ENCODE measurements at places on chromosomes 12 and 14.

DNA sequence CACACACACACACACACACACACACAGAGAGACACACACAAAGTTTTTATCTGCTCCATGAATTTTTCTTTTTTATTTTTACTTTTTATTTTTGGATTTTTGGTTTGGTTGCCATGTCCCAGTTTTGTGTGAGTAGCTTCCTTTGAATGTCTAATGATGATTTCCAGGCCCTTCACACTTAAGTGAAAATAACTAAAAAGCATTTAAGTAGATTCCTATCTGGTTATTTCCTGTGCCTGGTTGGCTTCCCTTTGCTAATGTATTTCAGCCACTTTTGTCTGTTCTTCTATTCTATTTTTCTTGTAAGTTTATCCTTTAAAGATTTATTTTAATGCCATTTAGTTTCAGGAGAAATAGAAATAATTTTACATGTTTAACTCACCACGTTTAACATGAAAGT lies 755.4 kb downstream of the SLC6A15 start:
- DNase-seq, result no peak

GRCh38 chr14:90444077-90444696 lies 47.4 kb downstream of the CALM1 start:
- peak; percentile 66 for DNase-seq

DNA sequence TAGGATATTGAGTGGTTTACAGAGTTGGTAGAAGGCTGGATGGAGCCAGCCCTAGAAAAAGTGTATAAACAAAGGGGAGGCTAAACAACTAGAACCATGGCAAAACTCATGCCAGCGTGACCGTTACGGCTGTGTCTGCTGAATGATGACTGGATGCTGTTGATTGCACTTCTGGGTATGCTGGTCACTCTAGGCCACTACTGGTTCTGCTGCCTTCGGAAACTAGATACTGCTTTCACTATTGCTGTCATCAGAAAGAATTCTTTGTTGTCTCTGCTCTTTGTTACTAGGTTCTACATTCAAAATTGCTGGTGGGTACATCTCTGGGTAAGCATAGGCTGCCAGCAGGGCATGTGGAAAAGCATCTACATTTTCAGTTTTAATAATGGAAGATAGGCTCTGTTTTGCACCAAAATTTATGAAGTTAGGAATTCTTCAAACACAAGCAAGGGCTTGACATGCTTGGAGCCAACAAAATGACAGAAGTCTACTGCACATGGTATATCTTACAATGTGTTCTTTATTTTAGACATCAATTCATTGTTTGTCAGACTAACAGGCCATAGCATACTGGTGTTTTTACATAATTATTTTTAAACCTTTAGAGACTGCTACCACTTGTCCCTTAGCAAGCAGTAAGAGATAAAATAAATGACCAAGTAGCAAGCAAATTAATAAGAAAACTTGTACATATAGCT lies 15.4 kb downstream of the MON2 start:
- no peak for DNase-seq

DNA sequence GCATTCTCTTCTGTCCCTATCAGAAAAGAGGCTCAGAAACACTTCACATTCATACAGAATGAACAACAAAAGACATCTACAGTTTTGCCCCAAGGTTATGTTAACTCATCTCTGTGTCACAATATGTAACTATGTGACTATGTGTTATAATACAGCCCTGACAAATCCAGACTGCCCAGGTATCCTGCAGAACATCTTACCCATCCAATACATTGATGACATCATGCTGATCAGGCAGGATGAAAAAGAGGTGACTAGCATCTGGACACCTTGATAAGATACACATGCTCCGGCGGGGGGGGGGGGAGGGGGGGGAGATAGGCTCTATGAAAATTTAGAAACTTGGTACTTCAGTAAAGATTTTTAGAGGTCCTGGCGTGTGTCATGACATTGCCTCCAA lies 8.3 kb upstream of the GNS start:
- no peak for DNase-seq

DNA sequence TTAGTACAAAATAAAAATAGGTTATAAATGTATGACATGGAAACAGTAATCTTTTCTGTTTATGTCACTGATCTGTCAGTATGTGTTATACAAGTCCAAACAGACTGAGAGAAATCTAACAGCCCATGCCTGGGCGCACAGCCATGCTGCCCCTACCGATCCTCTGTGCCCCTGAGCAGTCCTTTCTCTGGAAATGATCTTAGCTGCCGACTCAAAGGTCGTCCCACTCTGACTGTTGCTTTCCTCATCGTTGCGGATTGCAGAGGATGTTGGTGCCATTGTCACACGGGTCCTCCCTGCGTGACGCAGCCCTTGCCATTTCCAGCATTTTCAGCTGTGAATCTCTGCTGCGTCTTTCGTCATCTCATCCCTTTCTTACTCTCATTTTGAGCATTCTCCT lies 82.9 kb upstream of the DYNC1H1 start:
- no peak for DNase-seq

DNA sequence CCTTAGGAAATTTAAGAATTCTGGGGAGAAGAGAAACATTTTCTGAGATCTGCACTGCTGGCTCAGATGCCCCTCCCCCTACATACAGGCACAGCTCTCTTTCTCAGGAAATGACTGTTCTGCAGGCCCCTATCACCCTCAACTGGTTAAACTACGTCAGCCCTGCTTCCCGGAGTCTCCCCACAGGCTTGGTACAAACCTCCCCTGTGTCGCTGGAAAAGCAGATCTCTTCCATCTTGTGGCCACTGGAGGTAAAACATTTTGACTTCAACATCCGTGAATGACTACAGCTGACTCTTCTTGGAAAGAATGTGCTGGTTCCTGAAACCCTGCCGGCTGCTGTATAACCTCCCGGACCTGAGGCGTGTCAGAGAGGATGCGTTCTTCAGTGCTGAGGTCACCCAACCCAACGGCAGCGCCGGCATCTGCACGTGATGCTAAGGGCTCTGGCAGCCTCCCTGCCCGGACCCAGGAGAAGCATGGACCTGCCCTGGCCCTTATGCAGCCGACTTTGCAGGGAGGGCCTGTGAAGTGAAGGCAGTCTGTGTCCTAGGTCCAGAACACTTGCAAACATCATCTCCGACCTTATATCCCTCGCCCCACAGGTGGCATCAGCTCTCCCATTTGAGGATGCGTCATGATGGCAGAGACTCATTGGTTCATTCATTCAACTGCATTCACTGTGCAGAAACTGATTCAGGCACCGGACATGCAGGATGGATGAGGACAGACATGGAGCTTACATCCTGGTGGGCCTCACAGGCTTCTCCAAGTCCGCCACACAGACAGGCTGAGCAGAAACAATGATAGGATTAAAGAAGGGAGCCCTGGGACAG lies 129.2 kb downstream of the GCH1 start:
- DNase-seq, result peak; percentile 97

- no peak for DNase-seq
Observed at GRCh38 chr12:113134071-113134470, 1.5 kb downstream of the RASAL1 start.

- no peak for DNase-seq
Observed at GRCh38 chr14:71933001-71933587, 865 bp downstream of the RGS6 start.

- no peak for DNase-seq
Observed at GRCh38 chr14:32693114-32693513, 245.6 kb upstream of the NPAS3 start.

GRCh38 chr12:3493043-3493858 lies 2.2 kb downstream of the PRMT8 start:
- no peak for DNase-seq

DNA sequence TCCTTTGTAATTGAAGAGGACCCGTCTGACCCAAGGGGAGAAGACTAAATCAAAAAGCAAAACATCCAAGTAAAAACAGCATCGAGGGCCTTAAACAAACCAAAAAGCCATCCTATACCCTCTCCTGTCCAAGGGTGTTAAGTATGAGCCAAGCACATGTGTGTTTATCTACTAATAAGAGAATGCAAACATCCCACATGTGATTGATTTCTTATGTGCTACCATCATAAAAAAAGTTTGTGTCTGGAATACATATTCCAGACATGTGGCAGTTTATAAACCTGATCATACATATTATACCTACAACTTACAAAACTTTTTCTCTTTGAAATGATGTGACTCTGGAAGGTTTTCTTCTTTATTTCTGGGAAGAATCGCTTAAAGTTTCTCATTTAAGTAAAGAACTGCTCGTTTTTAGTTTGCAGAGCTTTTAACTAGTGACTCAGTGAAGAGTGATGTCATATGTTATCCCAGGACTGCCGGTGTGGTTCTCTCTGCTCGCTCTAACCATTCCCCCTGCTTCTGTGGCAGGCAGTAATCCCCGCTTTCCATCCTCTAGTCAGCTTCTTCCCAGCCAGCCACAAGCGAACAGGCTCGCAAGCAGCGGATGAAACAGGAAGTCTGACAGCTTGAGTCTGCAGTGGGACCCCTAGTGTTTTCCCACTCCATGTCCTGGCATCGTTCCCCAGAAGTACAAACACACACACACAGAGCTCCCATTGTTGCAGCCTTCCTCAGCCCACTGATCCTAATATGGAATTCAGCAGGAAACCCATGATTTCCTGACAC lies 431 bp upstream of the RHOJ start:
- peak; percentile 78 for DNase-seq

DNA sequence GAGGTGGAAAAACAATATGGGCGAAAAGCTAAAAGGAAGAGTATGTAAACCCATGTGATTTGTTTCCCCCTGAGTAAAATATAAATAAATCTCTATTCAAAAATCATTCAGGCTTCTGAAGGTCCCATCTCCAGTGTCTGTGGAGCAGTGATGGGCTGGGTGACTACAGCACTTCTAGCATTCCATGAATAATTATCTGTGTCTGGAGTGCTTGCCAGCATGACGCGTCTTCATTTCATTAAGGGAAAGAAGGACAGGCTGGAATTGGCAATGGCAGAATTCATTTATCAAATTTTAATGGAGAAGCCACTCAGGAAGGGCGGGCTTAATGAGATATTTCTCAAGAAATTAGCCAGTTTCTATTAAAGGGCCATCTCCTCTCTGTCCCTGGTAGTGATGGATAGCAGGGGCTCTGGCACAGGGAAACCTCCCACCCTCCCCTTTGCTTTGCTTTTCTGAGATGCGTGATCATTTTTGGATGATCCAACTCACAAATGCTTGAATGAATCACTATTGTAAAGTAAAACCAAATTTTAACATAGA lies 916.3 kb upstream of the SEL1L start:
- no peak for DNase-seq

DNA sequence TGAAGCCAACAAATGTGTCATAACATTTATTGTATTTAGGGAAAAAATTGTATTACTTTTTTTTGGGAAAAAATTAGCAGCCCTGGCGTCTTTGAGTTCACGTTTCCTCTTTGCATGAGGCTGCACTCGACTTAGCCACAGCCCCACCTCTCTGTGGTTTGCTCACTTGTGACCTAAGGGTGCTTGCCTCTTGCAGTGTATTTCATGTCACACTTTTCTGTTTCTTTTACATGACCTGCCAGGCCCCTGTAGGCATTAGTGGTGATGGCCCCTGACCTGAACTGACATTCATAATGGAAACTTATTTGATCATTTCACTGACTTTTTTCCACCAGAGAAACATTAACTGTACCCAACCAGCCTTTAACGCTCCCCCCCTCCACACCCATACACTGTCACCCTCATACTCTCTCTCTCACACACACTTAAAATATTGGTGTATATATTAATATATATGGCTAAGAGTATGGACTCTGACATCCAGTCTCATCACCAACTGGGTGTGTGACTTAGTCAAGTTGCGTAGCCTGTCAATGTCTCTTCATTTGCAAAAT lies 122.9 kb downstream of the PRKCH start:
- peak; percentile 78 for DNase-seq

GRCh38 chr12:14065616-14066015 lies 84.2 kb upstream of the GRIN2B start:
- DNase-seq, result no peak

DNA sequence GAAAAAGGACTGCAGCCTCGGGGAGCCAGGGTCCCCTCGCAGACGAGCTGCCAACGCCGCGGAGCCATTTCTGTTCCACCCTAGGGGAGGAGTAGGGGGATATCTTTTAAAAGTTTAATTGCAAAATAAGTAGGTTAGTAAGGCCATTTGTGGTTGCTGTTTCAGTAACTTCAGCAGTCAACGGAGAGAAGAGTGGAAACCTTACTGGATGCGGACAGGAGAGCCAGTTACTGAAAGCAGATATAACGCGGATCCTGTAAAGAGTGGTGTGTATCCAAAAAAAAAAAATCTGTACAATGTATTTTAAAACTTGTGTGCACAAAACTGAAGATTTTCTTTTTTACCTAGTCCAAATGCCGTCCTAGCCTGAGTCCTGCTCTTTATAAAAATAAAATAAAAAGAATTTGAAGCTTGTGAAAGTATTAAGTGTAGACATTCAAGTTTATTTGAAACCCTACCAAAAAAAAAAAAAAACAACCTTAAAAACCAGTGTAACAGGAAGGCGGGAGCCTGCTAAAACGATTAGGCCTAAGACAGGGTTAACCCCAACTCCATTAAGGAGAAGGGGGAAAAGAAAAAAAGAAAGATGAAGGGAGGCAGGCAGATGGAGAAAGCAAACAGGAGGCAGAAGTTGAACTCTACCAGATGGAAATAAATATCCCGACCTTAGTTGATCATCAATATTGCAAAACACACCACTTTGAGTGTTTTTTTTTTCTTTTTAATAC lies 1.0 kb upstream of the BTG1 start:
- peak; percentile 61 for DNase-seq

GRCh38 chr14:97282210-97283004 lies 485.2 kb downstream of the VRK1 start:
- DNase-seq, result no peak

- DNase-seq, result no peak
Observed at GRCh38 chr12:64270411-64270810, 48.3 kb upstream of the KICS2 start.

- no peak for DNase-seq
Observed at GRCh38 chr12:26941215-26941594, 2.9 kb downstream of the FGFR1OP2 start.

GRCh38 chr12:65952737-65953209 lies 128.5 kb downstream of the HMGA2 start:
- no peak for DNase-seq

GRCh38 chr12:118175823-118176447 lies 40.0 kb downstream of the PEBP1 start:
- DNase-seq, result peak; percentile 56

DNA sequence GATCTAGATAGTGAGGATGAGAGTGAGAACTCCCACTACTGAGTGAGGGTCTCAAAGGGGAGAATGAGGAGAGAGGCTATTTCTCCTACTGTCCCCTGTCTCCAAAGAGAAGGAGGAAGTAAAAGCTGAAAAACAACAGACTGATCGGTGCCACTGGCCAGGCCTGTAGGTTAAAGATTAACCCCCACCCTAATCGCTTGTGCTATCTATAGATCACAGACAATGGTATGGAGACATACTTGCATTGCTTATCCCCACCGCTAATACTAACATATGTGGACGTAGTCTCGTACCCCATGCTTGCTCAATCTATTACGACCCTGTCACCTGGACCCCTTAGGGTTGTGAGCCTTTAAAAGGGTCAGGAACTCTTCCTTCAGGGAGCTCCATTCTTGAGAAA lies 777.9 kb upstream of the TMEM132C start:
- DNase-seq, result no peak

- peak; percentile 27 for DNase-seq
Observed at GRCh38 chr14:100140452-100141078, 18.9 kb downstream of the DEGS2 start.

GRCh38 chr12:123231931-123232330 lies 1.0 kb downstream of the MPHOSPH9 start:
- no peak for DNase-seq

GRCh38 chr12:80190001-80190400 lies 90.7 kb downstream of the OTOGL start:
- DNase-seq, result no peak
